NAMALWA (cell line): ENCODE measurements at places on chromosomes 7 and 10.
A peak's percentile ranks its signal among the peaks of the same experiment; 100 is the strongest.

DNA sequence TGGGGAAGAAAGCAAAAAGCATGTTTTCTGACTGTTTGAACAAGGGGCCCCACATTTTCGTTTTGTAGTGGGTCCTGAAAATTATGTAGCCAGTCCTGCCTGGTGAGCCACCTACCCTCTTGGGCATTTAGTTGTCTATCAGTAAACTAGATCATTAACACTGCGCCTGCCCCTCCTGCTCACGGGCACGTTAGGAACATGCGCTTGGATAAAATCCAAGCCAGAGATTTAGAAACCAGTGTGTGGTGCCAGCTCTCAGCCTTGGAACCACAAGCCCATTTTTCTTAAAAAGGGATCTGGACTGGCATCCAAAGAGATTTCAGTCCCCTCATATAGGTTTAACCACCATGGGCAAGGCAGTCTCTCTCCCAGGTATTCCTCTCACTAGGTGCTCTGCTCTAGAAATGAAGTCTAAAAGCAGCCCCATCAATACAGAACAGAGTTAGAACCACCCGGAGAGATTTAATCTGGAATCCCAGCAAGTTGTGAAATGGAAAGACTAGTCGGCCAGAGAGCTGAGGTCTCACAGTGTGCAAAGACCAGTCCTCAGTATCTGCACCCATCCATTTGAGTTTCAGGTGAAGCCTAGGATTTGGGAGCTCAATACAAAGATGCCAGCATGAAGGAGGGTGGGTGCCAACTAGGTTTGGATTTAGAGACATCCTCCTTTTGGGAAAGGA, 123.9 kb upstream of the TCF7L2 start:
- DNase-seq: no peak

- DNase-seq: no peak
Observed at GRCh38 chr7:137017221-137017620, 148.8 kb downstream of the CHRM2 start.

GRCh38 chr10:122021379-122021778, 32.4 kb downstream of the TACC2 start:
- no peak for DNase-seq

DNA sequence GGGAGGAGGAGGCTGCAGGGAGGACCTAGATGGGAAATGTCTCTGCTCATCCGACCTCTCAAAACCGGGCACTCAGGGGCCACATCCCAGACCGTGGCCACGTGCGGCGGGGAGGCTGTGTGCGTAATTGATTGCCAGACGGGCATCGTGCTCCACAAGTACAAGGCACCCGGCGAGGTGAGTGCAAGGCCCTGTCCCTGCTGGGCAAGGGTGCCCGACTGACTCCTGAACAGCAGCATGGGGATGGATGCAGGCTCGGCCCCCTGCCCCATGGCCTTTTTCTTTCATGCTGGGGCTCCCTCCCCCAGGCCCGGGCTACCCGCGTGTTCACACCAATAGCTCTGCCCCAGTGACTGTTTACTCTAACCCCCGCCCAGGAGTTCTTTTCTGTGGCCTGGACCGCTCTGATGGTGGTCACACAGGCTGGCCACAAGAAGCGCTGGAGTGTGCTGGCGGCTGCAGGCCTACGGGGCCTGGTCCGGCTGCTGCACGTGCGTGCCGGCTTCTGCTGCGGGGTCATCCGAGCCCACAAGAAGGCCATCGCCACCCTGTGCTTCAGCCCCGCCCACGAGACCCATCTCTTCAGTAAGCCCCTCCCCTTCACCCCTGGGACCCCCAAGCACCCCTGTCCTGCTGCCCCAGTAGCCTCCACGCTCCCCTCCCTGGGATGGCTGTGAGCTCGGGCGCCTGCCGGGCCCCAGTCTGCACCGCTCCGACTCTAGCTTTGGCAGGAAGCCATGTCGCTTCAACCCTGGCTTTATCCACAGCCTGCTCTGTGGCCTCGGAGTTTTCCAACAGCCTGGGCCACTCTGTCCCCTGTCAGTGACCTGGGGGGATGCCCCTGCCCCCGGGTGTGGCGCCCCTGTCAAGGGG, 3.9 kb downstream of the LRWD1 start:
- DNase-seq: no peak

DNA sequence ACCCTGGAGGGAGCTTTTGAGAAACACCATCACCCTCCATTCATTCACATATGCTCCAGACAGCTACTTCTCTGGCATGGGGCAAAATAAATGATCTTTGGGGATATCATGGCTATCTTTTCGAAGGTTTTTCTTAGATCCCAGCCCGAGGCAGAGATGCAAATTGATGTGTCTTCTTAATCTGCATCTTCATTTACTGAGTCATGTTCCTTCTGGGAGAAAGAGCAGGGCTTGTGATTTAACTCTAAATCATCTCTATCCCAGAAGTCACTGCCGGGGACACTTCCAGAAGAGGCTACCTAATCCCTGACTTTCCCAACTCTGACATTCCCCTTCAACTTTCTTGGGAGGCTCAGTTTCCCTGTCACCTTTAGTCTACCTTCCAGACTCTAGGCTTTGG, 90.1 kb downstream of the SORCS3 start:
- no peak for DNase-seq

DNA sequence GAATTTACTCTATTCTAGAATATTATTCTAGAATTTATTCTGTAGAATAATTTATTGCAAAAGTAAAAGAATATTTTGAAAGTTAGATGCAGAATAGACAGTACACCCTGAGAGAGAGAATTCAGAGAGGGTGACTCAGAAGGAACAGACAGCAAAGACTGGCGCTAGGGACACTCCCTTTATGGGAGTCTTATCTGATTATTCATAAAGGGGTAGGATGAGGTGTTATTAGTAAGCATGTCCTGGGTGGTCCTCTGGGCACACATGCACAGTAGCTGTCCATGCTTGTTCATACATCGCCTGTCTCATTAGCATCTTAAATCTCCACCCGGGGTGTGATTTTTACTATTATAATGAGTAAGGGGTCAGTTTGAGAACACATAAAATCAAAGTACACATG, 100.1 kb downstream of the XPNPEP1 start:
- no peak for DNase-seq

- no peak for DNase-seq
Observed at GRCh38 chr7:22589641-22590201, 89.7 kb upstream of the STEAP1B start.

GRCh38 chr10:69612760-69613159, 17.3 kb upstream of the FAM241B start:
- no peak for DNase-seq

- no peak for DNase-seq
Observed at GRCh38 chr10:80444124-80444523, 10.0 kb upstream of the TSPAN14 start.

DNA sequence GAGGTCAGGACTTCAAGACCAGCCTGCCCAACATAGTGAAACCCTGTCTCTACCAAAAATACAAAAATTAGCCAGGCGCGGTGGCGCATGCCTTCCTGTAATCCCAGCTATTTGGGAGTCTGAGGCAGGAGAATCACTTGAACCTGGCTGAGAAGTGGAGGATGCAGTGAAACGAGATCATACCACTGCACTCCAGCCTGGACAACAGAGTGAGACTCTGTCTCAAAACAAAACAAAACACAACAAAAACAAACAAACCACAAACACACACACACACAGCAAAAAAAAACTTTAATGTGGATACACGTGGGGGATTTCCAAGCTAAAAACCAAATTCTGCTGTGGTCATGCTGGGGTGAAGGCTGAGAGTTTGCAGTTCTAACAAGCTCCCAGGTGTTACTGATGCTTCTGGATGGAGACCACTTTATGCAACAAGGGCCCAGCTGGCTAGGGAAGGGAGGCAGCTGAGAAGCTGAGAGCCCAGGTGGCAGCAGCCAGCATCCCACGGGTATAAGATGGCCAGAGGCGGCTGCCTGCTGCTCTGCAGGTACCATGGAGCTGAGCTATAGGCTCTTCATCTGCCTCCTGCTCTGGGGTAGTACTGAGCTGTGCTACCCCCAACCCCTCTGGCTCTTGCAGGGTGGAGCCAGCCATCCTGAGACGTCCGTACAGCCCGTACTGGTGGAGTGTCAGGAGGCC, at the start of gene ZP3:
ZP3 (plus strand) TSS at position 538 of the 699 bp plus-strand sequence; CDS start at position 553, 15 bp downstream.
- DNase-seq: peak; percentile 68

DNA sequence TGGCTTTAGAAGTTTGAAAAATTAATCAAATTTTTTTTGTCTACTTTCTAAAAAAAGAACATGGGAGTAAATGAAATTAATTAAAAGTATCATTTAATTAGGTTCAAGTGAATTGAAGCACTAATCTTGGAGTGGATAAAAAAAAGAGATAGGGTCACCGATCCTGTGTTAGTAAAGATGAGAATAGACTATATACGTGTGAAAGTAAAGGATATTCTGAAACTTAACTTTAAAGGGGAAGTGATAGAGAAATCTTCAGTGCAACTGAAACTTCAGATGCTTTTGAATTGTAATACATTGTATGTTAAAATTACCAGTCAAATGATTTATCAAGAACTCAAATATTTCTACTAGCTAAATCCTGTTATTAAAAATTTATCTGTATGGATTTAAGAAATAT, 4.8 kb downstream of the NHLRC2 start:
- no peak for DNase-seq

DNA sequence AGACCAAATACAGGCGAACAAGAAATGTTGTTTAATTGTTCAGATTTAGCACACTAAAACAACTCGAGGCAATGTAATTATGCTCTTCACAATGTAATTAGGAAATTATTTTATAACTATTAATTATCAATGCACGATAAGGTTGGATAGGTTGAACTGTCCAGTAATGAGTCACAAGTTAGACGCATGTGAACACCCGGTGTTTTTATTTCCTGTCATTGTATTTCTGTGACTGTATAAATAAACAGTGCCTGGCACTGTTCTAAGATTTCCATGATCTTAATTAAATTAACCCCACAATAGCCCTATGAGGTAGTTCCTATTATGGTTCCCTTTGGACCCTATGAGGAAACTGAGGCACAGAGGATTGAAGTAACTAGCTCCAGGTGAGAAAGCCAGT, 26.2 kb downstream of the C10orf105 start:
- no peak for DNase-seq

GRCh38 chr10:121025731-121026130, 174.6 kb downstream of the WDR11 start:
- no peak for DNase-seq
